ENCODE measurements at places on chromosomes 3 and 15.

DNA sequence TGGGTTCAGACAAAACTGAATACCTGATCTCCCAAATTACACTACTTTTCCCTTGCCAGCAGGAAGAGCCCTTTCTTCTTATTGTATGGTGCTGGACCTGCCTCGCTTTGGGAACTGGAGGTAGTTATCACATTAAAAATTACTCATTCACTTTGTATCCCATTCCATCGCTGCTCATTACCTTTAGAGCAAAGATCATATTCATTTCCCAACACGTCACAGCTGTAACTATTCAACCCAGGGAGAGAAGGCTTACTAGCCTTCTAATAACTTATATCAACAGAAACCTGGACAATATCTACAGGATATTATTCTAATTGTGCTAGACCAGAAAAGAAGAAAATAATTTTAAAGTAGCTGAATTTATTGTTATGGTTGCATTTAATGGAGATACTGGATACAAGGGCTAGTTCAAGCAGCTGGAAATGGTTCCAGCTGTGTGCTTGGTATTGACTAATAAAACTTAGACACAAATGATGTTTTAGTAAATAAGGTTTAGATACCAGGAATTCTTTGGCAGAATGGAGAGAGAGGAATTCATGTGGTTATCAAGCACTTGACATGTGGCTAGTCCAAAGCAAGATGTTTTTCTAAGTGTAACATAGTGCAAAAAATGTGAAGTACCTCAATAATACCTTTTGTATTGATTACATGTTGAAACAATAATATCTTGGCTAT is 656.3 kb downstream of the ROBO1 start:
- DNase-seq, result no peak

DNA sequence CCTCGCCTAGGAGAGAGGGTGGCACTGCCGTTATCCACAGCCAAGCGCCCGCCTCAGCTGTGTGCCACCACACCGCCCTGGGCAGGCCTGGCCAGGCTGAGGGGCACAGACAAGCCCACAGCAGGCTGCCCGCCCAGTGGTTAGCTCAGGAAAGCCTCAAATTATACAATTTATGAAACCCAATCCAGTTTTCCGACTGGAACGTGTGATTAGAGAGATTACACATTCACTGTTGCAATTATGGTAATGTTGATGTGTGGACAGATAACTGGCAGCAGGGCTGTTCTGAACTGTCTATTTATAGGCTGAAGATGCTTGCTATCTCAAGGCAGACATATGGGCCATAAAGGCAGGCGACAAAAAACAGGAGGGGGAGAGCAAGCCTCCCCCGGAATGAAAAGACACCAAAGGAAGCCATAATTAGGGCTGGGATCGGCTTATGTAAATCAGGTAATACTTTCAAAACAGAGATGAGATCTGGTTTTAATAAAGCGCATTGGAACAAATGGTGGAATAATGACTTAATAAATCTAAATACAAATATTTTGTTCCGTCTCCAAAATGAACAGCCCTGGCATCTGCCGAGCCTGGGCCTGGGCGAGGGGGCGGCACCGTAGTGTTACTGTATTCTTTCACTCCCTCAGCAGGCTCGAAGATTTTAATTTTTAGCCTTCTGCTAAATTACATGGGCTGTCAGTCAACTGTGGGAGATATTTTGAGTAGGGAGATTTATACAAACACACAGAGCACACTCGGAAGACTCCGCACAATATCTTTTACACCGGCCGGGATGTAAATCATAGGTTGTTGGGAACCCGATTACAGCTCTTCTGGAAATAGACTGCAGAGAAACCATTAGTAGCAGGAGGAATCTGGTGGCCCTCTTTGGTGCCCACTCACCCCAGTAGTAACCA is 103.1 kb upstream of the TLE3 start:
- no peak for DNase-seq

GRCh38 chr15:83571820-83572707 is 81.9 kb upstream of the ADAMTSL3 start:
- DNase-seq, result peak; percentile 20

GRCh38 chr3:43394041-43394554 is 107.8 kb downstream of the SNRK start:
- no peak for DNase-seq

GRCh38 chr15:49649987-49650386 is 29.1 kb downstream of the DTWD1 start:
- DNase-seq, result no peak

DNA sequence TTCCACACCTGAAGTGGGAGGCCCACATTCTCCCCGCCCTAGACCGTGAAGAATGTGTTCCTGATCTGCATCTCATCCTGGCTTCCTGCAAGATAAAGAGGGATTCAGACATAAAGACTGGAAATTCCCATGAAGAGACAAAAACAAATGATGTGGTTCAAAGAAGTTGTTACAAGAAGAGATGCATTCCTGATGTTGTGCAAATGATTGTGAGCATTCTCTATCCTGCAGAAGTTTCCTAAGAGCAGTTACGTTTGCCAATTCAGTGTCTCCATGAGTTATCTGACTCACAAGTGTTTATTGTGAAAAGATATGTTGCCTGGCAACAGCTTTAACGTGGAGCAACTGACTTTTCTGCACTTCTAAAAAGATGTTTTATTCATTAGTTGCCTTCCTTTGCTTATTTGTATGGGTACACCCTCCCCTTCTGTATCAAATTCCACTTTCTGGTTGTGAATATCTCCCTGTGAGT is 107.8 kb downstream of the ZIC4 start:
- no peak for DNase-seq

DNA sequence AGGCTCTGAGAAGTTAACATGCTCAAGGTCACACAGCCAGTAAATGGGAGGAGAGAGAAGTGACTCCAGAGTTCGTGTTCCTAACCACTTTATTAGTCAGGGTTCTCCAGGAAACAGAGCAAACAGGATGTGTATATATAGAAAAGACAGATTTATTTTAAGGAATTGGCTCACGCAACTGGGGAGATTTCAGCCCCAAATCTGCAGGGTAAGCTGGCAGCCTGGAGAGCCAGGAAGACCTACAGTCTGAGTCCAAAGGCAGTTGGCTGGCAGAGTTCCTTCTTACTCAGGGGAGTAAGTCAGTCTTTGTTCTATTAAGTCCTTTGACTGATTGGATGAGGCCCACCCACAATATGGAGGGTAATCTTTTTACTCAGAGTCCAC is 118.2 kb upstream of the PROK2 start:
- DNase-seq, result no peak

DNA sequence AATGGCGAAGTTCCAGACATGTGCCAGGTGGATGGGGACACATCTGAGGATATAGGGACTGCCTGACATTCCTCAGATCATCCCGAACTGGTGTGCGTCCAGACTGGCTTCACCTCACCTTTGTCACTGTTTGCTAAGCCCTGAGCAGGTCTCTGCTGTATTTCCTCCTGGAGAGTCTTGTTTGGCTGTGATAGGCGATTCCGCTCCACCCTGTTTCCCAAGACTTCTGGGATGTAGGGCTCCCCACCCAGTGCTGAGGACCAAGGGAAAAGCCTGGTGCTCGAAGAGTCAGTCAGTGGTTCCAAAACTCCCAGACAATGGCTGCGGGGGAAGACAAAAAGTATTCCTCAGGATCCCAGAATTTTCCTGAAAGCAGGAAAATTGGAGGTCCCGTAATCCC is 11.1 kb upstream of the FURIN start:
- no peak for DNase-seq

- DNase-seq, result no peak
Measured at GRCh38 chr3:189516039-189516438, 115.2 kb upstream of the TP63 start.

GRCh38 chr3:129596194-129597086 is 10.0 kb downstream of the PLXND1 start:
- peak; percentile 75 for DNase-seq

DNA sequence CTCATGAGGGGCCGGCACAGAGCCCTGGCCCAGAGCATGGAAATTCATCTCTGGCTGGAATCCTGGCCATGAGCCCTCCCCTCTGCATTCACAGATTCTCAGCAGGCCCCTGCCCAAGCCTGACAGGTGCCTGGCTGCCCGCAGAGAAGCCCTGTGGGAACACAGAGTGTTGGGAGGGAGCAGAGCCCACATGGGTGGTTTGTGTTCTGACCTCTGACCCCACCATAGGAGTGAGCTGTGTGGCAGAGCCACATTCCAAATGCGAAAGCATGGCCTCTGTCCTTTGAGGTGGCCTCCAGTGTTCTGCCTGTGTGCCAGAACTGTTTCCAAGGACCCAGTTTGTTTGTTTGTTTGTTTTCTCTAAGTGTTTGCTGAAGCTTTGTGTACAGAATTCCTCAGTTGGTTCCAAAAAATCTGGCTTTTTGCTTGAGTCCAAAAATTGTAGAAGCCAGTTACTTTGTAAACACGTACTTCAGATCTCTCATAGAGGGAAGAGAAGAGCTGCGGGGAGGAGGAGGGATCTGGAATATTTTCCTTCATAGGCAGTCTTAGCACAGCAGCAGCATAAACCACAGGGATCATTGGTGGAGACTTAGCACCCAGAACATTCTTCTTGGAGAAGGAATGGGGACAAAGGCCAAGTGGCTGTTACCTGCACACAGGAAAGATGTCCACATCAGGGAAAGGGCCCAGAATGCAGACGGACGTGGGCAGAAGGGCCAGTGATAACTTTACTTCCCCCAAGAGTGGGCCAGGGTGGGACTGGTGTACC is 36.0 kb downstream of the GRAMD2A start:
- DNase-seq, result no peak

- no peak for DNase-seq
Measured at GRCh38 chr3:41143421-41144031, 55.8 kb upstream of the CTNNB1 start.

GRCh38 chr3:14440531-14441239 is 38.3 kb downstream of the SLC6A6 start:
- DNase-seq, result no peak

DNA sequence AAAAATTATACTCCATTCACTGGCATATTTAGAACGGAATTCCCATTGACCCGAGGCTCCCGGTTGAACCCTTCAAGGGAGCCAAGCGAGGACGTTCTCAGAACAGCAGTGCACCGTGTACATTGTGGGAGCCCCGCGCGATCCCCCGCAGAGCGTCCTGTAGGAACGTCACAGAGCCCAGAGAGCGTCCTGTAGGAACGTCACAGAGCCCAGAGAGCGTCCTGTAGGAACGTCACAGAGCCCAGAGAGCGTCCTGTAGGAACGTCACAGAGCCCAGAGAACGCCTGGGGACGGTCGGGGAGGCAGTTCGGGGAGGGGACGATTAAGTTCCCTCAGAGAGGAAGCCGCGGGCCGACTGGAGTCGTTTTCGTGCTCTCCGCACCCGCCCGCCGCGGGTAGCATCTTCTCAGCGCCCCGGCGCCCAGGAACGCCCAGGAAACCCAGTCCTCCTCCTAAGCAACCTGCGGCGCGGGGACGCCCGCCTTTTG is 506 bp upstream of the ATP1B3 start:
- DNase-seq, result no peak

DNA sequence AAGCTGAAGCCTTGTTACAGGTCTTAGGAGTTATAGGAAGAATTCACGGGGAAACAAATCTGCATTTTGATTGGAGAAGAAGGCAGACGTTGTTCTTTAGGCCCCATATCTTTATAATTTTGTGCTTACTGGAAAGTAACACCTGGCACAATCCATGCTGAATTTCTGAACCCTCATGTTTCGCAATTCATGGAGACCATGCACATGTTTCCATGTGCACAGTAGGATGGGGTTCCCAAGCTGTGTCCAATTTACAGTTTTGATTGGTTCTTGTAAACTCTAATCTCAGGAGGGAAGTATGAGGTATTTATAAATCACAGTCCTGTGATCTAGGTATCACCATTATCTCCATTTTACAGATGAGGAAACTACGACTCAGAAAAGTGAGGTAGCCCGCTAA is 7.8 kb upstream of the SCAANT1 start:
- no peak for DNase-seq

- no peak for DNase-seq
Measured at GRCh38 chr3:56980798-56981390, 79.6 kb upstream of the SPATA12 start.

DNA sequence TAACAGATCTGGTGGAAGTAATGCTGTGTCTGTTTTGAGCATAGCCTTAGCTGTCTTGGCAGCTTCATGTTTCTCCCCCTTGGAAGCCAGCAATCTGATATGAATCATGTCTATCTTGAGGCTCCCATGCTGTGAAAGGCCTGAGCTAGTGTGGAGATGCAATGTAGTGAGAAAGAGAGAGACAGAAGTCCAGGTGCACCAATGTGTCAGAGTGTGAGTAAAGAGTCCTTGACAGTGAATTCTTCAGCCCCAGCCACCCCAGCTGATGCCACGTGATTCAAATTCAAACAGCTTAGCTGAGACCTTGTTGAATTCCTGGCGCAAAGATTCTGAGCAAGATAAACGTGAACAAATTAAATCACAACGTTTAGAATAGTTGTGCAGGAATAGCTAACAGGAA is 704.2 kb downstream of the EDEM1 start:
- DNase-seq, result no peak

DNA sequence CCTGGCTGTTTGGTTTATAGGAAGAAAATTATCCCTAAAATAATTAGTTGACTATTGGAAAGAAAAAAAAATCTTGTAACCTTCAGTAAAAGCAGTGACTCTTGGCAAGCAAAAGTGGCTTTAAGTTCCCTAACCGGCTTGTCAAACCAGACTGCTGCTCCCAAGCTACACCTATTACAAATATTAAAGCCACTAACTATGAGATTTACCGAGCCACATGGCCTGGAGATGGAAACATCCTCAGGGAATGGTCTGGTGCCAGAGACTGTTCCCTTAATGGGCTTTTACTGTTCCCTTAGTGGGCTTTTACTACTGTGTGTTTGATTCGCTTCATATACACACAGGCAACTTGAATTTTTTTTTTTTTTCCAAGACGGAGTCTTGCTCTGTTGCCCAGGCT is 35.9 kb upstream of the ZNF774 start:
- DNase-seq, result no peak

- peak; percentile 33 for DNase-seq
Measured at GRCh38 chr3:47475029-47475569, 642 bp downstream of the SCAP start.

DNA sequence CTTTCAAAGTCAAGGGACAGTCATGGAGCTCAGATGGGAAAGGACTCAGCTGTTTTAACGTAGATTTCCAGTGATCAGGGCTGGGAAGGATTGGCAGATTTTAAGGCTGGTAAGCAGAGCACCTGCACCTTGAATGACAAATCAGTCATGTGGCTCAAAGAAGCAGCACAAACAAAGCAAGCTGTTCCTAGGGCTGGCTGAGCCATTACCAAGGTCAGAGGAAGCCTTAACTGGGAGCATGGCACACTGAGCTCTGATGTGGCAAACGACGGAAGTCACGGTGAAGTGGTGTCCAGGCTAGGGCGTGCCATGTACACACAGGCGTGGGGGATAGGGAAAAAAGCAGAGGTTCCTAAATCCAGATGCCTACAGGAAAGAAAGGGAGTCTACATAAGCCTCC is 84.6 kb upstream of the PFN2 start:
- no peak for DNase-seq

DNA sequence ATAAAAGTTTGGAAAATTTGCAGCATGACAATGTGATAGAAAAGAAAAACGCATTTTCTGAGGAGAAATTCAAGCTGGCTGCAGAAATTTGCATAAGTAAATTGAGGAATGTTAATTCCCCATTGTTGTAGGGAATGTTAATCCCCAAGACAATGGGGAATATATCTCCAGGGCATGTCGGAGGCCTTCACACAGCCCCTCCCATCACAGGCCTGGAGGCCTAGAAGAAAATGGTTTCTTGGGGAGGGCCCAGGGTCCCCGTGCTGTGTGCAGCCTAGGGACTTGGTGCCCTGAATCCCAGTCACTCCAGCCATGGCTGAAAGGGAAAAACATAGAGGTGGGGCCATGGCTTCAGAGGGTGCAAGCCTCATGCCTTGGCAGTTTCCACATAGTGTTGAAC is 101.1 kb downstream of the BOC start:
- DNase-seq, result no peak

GRCh38 chr3:23916152-23916885 is 471 bp downstream of the NKIRAS1 start:
- DNase-seq, result no peak
